Memory B cell (primary cell): ENCODE measurements at places on chromosomes 3 and 15.
A peak's percentile ranks its signal among the peaks of the same experiment; 100 is the strongest.

DNA sequence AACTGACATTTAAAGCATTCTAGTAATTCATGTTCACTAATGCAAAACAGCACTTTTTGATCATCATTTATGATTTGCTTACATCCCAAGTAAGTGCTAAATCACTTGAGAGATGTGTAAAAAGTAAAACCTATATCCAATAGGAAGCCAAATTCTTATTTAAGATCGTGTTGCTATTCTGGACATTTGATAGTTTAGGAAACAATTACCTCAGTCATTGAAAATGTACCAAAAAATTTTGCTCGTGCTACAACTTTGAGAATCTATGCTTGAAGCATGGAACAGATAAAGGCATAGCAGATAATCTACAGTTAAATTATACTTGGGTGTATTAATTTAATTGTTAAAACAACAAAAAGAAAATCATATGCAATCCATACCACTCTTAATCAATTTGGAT lies 571.6 kb upstream of the NR2F2 start:
- no peak for DNase-seq

- no peak for DNase-seq
Measured at GRCh38 chr15:67945131-67945530, 105.3 kb upstream of the RNU6-1 start.

GRCh38 chr3:184360929-184361531 lies 375 bp downstream of the CLCN2 start:
- no peak for DNase-seq

DNA sequence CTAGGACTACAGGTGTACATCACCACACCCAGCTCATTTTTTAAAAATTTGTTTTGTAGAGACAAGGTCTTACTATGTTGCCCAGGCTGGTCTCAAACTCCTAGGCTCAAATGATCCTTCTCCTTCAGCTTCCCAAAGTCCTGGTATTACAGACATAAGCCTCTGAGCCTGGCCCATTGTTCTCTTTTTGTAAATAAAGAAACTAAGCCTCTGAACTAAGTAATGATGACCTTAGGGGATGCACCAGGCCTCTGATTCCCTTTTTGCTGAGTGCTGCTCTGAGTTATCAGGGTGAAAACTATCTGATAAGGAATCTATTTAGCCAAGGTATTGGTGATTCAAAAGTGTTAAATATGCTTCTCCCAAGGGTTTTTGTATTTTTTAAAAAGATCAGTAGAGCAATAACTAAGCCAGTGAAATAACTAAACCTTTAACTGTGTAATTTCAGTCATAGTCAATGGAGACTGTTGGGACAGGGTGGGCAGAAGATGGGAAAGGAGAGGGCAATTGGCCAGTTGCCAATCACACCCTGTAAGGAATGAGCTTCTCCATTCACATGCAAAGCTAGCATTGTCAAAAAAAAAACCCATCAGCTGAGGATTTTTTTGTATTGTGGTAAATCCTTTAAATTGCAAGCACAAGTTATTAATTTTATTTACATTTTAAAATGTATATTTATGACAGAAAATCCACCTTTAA lies 194.8 kb upstream of the PFN2 start:
- DNase-seq = no peak

GRCh38 chr3:183779896-183780465 lies 45.4 kb downstream of the MAP6D1 start:
- no peak for DNase-seq

DNA sequence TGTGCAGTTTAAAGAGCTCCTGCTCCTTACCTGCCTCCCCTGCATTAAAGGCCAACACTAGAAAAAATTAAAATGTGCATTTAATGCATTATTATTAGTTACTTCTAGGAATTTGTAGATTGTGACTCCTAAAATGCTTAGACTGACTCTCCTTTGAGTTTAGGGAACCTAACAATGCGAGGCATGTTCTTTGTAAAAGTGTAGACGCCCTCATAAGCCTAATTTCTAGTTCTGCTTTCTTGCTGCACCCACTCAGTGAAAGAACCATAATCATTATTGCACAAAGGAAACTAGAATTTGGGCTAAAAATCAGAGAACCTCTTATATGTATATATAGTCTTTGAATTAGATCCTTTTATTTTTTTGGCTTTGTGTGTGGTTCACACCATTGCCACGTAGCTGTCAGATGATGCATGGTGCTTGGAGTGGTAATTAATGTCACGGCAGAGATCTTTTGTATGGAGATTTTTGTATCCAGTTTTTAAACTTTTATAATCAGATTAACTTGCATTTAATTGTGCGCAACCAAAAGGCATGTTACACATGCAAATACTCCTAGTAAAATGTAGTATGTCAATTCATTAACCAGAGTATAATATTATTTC lies 710 bp downstream of the ABHD10 start:
- peak; percentile 29 for DNase-seq

GRCh38 chr3:31137718-31138465 lies 243.4 kb upstream of the GADL1 start:
- DNase-seq = no peak

GRCh38 chr3:107988460-107989175 lies 102.2 kb downstream of the CD47 start:
- DNase-seq = no peak

GRCh38 chr3:193859195-193859594 lies 266.2 kb downstream of the OPA1 start:
- no peak for DNase-seq

- no peak for DNase-seq
Measured at GRCh38 chr3:46624533-46624932, 12.2 kb downstream of the FAM240A start.

DNA sequence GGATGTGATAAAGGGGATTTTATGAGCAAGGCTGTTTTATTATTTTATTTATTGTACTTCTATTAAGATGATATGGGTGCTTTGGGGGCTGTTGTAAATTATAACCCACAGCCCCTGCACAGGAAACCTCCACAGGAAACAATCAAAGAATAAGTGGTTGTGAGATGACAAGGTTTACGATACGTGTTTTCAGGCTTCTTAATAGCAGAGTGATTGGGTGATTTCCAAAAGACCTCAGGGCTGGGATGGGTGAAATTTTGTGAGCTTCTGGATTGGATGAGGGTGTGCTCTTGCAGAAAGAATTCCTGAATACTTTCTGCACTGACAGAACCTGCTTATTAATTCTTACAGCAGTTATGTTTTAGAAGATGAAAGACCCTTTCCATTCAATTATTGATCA lies 21.4 kb downstream of the CHL1 start:
- DNase-seq = no peak

GRCh38 chr3:159938714-159939113 lies 49.9 kb upstream of the IL12A start:
- no peak for DNase-seq

DNA sequence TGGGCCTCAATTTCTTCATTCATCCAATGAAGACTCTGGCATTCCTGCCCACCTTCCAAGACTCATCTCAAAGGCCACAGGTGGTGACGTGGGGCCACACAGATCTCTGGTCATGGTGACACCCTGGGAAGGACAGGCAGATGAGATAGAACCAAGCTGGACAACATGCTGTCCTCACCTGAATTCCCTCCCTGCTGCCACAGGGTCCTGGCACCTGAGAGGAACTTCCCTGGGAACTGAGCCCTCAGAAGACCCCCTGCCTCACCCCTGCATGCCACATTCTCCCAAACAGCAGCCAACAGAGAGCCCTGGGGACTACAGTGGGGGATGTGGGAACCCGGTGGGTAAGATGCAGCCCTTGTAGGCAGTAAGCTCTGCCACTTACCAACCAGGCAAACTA lies 10.7 kb downstream of the KLF15 start:
- DNase-seq = no peak

DNA sequence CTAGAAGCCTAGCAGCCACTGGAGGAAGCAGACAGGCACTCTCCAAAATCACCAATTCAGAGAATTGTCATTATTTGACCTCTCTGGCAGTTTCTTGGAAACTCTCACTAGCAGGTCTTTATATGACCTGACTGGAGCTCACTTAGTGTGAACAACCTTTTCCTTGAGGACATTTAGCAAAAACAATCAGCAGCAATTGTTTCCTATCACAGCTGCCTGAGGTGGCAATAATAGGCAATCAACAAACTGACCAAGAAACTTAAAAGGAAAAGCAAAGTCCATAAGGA lies 162.4 kb upstream of the STT3B start:
- DNase-seq = no peak

- no peak for DNase-seq
Measured at GRCh38 chr15:77097248-77097721, 26.4 kb upstream of the TSPAN3 start.

- DNase-seq = no peak
Measured at GRCh38 chr3:55191911-55192775, 264.3 kb upstream of the LRTM1 start.

DNA sequence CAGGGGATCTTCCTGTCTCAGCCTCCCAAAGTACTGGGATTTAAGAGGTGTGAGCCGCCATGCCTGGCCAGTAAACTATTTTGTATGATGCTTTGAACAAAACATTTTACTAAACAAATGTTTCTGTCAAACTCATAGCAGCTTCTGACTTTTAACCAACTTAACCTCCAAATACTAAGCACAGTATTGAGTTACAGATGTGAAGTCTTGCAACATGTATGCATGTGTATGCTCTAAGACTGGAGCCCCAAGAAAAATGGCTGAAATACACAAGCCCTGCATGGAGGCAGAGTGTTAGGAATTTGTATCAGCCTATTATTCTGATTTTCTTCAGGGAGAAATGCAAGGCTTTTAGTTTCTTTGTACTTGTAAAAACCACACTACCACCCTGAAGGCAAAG lies 137.1 kb downstream of the CBLB start:
- DNase-seq = no peak

- DNase-seq = no peak
Measured at GRCh38 chr3:149702691-149703441, 45.0 kb upstream of the WWTR1 start.

DNA sequence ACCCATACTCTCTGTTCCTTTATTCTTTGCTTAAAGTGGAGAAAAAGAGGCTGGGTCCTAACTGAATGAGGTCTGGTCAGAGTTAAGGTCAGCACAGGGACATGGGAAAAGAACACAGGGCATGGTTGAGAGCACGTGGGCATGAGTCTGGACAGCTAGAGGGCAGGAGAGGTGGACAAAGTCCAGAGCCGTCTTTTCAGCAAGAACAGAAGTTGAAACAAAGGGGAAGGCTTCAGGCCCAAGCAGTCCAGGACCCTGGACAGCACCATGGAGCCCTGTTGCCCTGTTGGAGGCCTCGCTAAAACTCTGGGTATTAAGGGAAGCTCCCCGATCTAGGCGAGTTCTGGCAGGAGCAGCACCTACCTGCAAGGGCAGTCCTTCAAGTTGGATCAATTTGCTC lies 50.7 kb downstream of the XYLB start:
- no peak for DNase-seq

DNA sequence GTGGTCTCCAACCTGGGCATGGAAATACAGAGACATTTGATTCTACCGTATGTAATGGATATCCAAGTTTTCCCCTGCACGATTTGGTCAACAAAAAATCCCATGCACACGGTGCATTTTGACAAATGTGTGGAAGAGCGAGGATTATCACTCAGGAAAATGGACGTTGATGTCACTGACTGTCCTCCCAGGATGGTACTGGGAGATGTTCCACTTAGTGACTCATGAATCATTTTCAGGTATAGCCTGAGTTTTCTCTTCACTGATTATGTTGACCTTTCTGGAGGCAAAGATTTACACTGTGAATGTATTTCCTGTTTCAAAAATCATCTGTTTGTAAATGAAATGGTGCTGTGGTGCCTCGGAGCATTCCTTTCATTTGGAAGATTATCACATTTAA lies 596.7 kb upstream of the ADAMTS9 start:
- DNase-seq = no peak

DNA sequence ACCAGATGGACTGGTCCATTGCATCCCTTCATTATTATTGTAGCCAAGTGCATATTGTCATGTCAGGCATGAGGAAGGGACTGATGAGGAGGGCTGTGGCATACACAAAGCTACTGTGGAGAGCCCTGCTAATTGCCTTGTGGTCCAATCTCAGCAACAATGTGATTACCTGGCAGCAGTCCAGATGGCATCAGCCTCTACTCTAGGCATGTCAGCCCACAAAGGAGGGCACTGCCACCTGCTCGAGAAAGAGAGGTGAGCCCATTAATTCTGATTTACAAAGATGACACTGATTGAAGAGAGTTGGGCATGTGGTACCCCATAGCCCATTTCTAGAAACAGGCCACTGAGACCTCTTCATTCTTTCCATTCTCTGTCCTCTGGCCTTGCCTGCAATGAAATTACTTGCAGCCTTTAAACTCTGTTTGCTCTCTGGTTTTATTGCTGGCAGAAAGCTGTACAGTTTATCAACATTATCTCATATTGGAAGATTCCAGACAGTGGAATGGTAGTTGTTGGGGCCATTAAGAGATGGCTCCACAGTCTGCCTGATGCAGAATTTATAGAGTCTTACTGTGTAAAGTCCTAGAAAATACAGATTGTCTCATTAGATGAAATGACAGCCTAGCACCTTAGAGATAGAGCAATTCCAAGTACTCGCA lies 307.7 kb downstream of the ARPP21 start:
- no peak for DNase-seq

DNA sequence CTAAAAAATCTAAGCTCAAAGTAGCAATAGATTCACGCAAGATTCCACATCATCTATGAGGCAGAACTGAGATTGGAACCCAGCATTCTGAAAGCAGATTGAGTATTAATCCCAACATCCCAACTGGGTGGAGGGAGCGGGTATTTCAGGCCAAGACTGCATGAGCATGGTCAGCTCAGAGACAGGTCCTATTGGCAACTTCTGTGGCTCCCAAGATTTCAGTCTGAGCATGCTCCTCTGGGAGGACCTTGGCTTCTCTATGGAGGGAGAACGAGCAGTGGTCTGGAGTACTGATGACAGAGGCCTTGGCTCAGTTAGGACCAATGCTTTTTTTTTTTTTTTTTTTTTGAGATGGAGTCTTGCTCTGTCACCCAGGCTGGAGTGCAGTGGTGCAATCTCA lies 4.0 kb upstream of the ITGA11 start:
- DNase-seq = no peak

- DNase-seq = no peak
Measured at GRCh38 chr3:135197246-135197645, 402.2 kb downstream of the EPHB1 start.

- DNase-seq = no peak
Measured at GRCh38 chr3:30342318-30343060, 263.9 kb upstream of the TGFBR2 start.
